ENCODE measurements at places on chromosomes 5 and 9. TPM values are rescaled to one million over a fixed set of nuclear protein-coding genes. Genes with fewer than 3 reads are reported as not detected.

Gene CARD6
- total RNA-seq = 3.1 TPM

Gene GTF2H2
- total RNA-seq = 10.3 TPM

Gene ANKHD1
- total RNA-seq = 46.2 TPM

Gene SLC1A1
- total RNA-seq = 1.0 TPM

Gene COL5A1
- total RNA-seq = 41.9 TPM

Gene FOXE1
- total RNA-seq = 2.5 TPM

Gene TUSC1
- total RNA-seq = 6.6 TPM

Gene ANKRD18A
- 13.1 TPM for total RNA-seq

Gene DRD1
- total RNA-seq = 0.08 TPM

Gene TRAPPC13
- 15.7 TPM for total RNA-seq

Gene RIMOC1
- 9.9 TPM for total RNA-seq

Gene CHD1
- 36.3 TPM for total RNA-seq
